ENCODE measurements at places on chromosomes 4 and X.

GRCh38 chr4:120549011-120549570, 373.4 kb downstream of the PRDM5 start:
- no peak for DNase-seq

GRCh38 chr4:71202705-71203104, 136.1 kb upstream of the SLC4A4 start:
- no peak for DNase-seq

- DNase-seq: no peak
Measured at GRCh38 chrX:29090811-29091210, 503.6 kb downstream of the IL1RAPL1 start.

DNA sequence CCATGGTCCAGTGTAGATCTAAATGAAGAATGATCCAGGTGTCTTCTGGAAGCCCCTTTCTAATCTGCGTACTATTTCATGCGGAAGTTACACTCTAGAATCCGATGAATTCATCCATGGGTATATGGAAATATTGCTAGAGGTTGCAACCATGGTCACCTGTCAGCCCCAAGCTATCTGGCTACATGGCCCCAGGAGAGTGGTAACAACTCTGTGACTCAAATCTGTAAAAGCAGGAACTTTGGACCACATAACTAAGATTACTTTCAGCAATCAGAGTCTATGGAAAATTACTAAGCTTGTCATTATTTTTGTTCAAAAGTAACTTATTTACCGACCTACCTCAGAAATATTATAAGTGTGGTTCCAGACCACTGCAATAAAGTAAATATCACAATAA, 150.6 kb upstream of the MED14 start:
- DNase-seq: no peak

DNA sequence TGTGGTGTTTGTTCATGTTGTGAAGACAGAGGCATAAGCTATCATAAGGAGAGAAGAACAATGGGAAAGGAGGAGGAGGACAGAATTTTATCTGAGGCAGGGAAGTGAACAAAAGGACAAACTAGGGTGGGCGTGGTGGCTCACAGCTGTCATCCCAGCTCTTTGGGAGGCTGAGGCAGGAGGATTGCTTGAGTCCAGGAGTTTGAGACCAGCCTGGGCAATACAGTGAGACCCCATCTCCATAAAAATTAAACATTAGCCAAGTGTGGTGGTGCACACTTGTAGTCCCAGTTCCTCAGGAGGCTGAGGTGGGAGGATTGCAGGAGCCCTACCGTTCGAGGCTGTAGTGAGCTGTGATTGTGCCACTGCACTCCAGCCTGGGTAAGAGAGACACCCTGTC, 49.9 kb downstream of the TMEM154 start:
- DNase-seq: no peak

DNA sequence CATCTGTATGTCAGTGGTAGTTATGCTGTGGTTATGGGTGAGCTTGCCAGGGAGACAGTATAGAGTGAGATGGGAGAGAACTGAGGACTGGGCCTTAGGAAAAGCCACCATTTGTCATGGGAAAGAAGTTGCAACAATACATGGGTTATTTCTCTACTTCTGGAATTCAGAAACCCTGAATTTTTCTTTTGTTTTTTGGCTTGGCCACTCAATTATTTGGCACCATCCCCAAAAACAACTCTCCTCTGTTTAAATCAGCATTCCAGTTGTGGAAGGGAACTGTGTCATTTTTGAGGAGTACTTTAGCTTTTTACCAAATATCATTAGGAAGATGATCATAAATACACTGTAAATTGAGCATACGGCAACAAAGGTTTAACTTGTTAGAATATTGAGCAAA, 41.1 kb upstream of the ACSL4 start:
- no peak for DNase-seq

DNA sequence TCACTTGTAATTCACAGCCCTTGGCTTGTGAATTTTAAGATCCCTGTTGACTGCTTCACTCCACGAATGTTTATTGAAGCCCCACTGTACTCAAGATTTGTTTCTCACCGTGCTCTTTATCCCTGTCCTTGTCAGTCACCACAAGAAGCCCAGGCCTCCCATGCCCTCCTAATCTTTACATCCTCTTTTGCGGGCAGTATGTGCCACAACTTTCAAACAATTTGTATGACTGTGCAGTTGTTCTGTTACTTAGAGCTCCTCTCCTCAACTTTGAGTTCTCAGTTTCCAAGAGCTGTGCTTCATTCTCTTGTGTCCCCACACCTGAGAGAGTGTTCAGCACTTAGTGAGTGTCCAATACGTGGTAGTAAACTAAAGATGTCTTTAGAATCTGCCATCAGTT, 467.7 kb downstream of the NKX6-1 start:
- no peak for DNase-seq

DNA sequence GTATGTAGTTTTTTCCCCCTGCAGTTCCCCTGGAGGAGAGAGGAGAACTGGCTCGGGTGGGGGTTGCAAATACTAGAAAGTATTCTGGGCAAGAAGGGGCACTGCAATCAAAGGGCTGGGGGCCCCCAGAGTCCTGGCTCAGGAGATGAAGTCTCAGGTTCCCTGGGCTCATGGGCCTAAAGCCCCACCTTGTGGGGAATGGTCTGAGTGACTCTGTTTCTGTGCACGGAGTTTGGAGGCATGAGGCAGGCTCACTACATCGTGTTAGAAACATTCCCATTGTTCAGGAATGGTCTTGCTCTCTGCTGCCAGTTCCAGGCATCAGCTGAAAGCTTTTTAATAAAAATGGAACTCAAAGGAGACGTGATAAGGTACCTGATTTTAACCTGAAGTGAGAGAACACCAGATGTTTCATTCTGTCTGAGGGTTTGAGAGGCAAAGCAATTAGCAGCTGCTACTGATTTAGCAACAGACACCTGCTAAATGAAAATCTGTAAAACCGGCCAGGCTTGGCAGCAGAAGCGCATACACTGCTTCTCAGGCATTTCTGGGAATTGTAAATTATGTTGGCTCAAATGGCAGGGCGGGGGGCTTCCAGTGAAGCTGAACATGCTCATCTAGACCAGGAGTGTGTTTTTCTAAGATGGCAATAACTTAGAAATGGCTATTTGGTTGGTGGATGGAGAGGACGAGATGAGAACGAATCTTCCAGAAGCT, 122.7 kb downstream of the TMEM164 start:
- no peak for DNase-seq

- DNase-seq: no peak
Measured at GRCh38 chrX:80511969-80512760, 91.9 kb downstream of the TENT5D start.

- no peak for DNase-seq
Measured at GRCh38 chrX:66002824-66003680, 36.8 kb downstream of the VSIG4 start.

GRCh38 chr4:145618210-145618931, 814 bp upstream of the MMAA start:
- DNase-seq: no peak

DNA sequence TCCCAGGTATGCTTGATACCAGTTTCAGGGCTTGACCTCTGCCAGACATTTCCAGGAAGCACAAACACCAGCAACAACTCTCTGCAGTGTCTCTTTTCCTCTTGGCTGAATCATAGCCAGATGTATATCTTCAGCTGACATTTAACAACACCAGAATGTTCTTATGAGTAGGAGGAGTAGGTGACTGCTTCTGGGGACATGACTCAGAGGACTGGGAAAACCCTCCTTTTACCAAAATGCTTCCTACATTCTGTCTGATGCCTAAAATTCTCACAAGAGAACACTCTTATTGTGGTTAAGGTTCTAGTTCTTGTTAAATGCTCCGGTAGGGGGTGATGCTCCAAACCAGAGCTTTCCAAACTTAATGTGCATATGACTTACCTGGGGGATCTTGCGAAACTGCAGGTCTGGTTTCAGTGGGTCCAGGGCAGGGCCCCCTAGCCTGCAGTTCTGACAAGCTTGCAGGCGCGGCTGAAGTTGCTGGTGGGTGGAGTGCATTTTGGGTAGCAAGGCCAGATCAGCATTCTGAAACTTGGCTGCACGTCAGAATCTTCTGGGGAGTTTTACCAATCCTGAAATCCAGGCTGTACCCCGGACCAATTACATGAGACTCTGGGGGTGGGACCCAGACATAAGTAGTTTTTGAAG, 329.3 kb upstream of the RPS6KA3 start:
- DNase-seq: no peak

GRCh38 chr4:113468165-113469022, 293.1 kb downstream of the CAMK2D start:
- no peak for DNase-seq

GRCh38 chr4:19508442-19508841, 743.3 kb upstream of the SLIT2 start:
- DNase-seq: no peak

GRCh38 chr4:144421839-144422565, 224.0 kb upstream of the HHIP start:
- no peak for DNase-seq

DNA sequence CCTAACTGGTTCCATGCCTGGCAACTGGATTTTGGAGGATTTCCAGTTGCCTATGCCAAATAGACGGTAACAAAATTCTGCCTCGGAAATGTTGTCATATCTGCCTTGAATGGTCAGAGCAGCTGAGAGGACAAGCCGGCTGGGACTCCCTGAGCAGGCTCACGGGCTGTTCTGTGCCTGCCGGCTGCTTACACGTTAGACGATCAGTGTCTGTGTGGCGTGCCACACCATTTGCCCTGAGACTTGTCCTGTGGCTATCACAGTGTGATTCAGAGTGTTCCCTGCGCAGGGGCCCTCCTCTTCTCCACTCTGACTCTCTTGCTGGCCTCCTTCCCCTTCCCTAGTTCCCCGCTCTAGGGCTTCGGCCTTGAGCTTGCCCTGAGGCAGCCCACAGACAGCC, 42.4 kb downstream of the RAI2 start:
- DNase-seq: no peak

DNA sequence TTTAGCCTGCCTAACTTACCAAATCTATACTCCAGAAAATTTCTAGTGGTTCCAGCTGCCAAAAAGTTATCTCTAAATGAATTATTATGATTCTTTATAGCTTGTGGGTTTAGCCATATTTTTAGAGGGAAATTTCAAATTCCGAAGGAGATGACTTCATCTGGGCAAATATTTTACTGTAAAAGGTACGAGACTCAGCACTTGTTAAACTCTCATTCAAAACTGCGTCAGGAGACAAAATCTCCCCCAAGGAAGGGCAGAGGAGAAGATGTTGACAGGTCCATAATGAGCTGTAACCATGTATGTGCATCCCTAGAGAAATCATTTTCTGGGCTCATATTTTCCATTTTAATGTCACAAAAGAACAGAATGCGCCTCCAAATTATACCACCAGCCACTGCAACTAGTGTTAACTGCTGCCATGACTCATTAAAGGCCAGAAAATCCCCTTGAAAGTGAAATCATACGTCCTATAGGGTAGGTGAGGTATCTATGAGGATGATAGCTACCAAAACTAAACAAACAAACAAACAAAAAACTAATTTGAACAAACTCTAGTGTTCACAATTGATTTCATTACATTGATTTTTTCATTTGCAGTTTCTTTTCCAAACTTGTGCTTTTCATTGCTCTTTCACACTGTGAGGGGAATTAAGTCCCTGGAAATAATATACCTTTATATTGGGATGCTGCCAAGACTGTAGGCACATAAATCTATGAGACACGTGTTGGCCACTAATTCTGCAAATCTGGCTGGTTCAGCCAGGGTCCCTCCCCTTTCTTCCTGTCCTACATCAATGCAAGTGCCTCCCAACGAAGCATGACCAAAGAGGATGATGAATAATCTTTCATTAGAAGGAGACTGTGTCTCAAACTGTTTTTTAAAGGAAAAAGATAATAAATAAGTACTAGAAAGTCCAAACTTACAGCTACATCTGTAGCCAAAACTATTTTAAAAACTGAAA, 85.8 kb downstream of the ARHGAP6 start:
- DNase-seq: no peak

GRCh38 chr4:145545031-145545430, 63.4 kb downstream of the SMAD1 start:
- DNase-seq: no peak
